ENCODE measurements at places on chromosomes 11 and 22.

GRCh38 chr11:45663486-45664375 is 1.7 kb downstream of the CHST1 start:
- no peak for DNase-seq

DNA sequence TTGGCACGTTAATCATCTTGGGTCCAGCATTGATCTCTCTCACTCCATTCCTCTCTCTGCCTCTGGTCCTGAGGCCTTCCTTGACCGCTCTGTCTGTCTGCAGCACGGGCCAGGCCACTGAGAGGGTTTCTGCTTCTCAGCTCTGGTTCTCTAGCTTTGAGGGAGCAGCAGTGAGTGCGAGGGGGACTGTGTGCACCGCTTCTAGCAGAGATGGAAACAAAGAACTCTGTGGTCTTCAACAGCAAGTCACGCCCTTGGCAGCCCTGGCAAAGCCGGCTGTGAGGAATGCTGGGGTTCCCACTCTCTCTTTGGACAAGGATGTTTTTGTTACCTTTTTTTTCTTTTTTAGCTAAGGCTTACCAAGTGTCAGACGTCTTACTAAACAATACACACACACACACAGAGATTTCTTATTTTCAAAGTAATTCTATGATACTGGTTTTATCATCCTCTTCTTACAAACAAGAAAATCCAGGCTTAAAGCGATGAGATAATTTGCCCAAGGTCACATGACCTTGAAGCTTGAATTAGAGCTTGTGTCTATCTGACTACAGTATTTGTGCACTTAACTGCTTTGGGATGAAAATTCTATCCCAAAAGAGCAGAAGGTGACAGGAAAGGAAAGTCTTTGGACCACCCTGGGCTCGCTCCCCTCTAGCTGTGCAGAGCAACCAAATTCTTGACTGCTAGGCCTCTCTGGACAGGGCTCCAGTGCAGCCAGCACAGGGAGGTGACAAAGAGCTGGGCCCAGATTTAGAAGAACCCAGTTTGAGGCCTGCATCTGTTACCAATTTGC is 293.2 kb downstream of the NTM start:
- no peak for DNase-seq

GRCh38 chr22:44666207-44666585 is 35.8 kb upstream of the PRR5 start:
- no peak for DNase-seq

GRCh38 chr11:111565114-111565720 is 24.7 kb downstream of the LAYN start:
- DNase-seq = peak; percentile 77

- no peak for DNase-seq
These were observed 1393.4 kb downstream of the BRD1 start for GRCh38 chr22:48434156-48434867.

DNA sequence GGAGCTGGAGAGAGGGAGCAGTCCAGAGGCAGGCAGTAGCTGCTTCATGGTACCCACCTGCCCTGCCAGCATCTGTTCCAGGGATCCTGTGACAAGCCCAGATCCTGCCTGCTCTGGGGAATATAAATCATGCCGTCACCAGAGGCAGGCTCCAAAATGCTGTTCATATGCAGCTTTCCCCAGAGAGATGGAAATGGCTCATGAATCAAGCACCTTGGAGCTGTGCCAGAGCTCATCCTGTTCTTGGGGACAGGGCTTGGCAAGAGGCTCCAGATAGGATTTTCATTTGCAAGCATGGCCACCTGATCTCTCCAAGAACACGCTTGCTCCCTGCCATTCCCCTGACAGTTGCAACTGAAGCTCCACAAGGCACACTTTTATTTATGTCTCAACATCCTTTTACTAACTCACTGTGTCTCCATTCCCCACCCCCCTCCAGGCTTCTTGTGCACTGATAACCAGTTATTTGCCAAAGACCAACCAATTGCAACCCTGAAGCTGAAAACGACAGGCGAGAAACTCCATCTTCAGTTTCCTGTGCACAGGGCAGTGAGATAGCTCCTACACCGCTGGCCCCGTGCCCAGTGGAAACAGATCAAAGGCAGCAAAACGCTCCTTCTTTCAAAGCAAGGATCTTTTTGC is 115.8 kb upstream of the PITPNB start:
- DNase-seq = peak; percentile 86

DNA sequence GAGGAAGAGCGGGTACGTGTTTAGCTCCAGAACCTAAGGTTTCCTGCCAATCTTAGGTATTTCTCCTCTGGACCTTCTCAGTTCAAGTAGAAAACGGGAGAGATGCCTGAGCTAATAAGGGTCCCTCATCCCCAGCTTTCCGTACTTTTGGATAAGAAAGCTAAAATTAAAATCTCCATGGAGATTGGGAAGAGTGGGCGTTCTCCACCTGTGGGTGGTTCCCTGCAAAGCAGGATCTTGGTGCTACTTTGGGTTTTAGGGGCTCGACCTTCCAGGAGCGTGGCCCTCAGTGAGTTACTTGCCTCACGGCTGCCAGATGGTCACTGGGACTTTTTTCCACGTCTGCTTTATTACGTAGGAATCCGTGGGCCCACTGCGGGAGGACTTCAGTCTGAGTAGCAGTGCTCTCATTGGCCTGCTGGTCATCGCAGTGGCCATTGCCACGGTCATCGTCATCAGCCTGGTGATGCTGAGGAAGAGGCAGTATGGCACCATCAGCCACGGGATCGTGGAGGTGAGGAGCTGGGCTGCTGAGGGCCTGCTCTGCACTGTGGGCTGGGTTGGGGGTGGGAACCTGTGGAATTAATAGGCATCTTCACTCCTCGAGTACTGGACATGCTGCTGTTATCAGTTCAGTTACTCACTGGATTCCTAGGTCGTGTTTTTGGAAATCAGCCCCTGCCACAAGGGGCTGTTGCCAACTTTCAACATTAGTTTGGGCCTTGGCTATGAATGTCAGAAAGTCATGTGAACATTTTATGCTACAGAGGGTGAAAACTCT is 17.8 kb upstream of the ST14 start:
- no peak for DNase-seq

DNA sequence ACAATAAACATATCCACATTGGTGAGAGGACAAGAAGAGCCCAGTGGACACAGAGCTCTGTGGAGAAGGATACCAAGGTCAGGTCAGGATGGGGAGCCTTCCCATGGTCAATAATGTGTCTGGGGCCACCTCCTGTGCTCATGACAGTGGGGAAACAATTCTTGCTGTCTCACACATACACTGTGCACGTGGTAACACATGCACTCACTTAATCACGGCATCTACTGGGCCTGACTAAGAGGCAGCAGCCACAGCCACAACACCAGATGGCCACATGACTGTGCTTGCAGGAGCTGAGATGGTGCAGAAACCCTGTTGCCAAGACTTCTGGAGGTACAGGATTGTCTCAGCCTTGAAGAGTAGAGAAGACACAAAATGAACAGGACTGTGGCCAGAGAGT is 28.6 kb downstream of the C22orf42 start:
- DNase-seq = no peak

DNA sequence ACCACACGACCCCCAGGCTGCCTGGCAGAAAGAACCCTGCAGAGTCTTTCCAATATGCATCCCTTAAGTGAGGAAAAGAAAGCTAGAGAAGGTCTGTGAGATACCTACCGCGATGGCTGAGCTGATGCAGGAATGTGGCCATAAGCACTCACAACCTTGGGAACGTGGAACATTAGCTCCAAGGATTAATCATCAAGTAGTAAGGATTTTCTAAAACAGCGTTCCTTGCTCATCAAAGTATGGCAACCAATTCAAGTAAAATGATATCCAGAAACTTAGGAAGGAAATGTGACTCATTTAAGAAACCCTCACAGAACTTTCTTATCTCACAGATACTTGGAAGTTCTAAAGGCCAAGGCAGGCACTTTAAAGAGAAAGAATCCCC is 12.8 kb downstream of the PACSIN2 start:
- peak; percentile 72 for DNase-seq

GRCh38 chr22:31474743-31475142 is 14.9 kb downstream of the EIF4ENIF1 start:
- DNase-seq = no peak

GRCh38 chr11:57913715-57914704 is 109.7 kb upstream of the OR9Q1 start:
- no peak for DNase-seq

GRCh38 chr22:49636214-49636613 is 191.5 kb downstream of the BRD1 start:
- DNase-seq = no peak

DNA sequence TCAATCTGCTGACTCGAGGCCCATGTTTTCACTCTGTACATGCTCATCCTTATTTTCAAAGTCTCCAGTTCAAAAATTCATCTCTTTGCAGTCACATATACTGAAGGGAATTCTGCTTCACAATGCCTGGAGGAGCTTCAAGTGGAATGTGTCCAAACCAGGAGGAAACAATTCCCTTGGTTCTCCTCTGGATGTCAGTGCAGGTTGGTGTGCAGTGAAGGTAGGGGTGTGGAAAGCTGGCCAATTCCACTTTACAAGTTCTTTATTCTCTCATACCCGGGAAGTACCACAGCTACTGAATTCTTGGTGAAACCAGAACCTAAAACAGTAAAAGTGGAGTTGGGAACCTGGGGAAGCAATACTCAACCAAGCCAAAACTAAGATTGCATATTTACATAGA is 57.3 kb downstream of the BDNF start:
- no peak for DNase-seq

GRCh38 chr11:77468527-77468926 is 5.4 kb downstream of the PAK1 start:
- DNase-seq = no peak

DNA sequence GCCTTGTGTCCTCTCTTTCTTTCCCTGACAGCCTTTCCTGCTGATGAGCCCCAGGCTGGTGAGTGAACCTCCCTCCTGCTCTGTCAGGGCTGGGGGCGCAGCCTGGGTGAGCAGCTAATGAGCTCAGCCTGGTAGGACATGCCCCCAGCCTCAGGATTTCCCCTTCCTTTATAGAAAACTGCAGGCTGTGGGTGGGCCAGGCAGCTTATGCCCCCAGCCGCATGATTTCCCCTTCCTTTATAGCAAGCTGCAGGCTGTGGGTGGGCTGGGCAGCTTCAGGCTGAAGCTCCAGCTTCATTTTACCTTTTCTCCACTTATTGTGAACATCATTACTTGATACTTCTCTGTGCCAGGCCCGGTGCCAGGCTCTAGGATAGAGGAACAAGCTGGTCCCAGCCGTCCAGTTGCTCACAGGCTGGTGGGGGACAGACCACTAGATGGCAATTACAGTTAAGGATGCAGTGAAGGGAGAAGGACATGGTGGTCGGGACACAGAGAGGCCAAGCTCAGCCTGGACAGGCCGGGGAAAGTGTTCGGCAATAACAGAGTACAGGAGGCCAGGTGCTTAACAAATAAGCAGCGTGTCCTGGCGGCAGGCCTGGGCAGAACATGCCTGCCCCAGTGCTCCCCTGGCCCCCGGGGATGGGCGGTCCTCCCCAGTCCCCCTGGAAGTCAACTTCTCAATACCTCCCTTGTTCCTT is 5.3 kb downstream of the LGALS12 start:
- no peak for DNase-seq

GRCh38 chr11:21511835-21512440 is 680.9 kb upstream of the ANO5 start:
- no peak for DNase-seq

All from endothelial cell of umbilical vein (primary cell).